CD4-positive, alpha-beta T cell (primary cell): ENCODE measurements at places on chromosomes 1 and 21.

GRCh38 chr1:115065021-115065420, 24.3 kb downstream of the TSPAN2 start:
- H3K27ac ChIP-seq = no peak overlapping the region
- no peak overlapping the region for H3K4me3 ChIP-seq
- H3K36me3 ChIP-seq = no peaks in the 10 kb centered on the region
- DNase-seq = no peak
- peaks cover 41% of the 10 kb centered on the region for H3K4me1 ChIP-seq

DNA sequence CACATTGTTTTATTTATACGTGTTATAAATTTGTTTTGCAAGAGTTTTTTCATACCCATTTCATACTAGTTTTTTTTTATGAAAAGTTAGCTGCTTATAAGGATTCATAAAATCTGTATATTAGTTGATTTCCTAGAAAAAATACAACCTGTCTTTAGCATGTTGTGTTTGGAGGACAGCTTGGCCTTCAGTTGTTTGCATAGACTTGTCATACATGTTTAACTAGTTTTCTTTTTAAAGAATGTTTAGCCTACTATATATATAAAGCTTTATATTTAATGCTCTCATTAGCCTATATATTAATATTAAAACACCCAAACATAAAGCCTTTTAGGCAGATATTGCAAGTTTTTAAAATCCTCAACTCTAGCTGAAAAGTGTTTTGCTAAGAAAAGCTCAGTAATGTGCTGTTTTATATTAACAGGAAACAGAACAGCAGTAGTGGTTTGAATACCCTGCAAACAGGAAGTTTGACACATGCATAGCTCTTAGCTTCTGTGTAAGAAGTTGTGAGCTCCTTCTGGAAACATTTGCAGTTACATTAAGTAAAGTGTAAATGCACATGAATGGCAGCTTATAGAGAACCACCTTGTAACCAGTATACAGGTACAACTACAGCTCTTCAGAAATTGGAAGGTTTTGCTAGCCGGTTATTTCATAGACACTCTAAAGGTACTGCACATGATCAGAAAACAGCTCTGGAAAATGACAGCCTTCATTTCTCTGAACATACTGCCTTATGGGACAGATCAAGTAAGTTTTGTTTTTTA, at the start of gene PRKACB:
PRKACB (plus strand) TSS at position 476 of the 770 bp plus-strand sequence; CDS start at position 567, 91 bp downstream.
- peak within 1 kb of the TSS; percentile 49 for H3K27ac ChIP-seq
- H3K4me1 ChIP-seq = peaks cover 8% of the 10 kb centered on the region
- H3K36me3 ChIP-seq = no peaks in the 10 kb centered on the region
- peak; percentile 76 for DNase-seq
- peak within 1 kb of the TSS; percentile 57 for H3K4me3 ChIP-seq

GRCh38 chr1:27952147-27952546, 7.6 kb upstream of the XKR8 start:
- no peak overlapping the region for H3K4me3 ChIP-seq
- H3K27ac ChIP-seq = no peak overlapping the region
- H3K36me3 ChIP-seq = no peaks in the 10 kb centered on the region
- no peaks in the 10 kb centered on the region for H3K4me1 ChIP-seq
- no peaks in the 10 kb centered on the region for H3K27me3 ChIP-seq
- no peak for DNase-seq

- no peaks in the 10 kb centered on the region for H3K27me3 ChIP-seq
- DNase-seq = no peak
- no peak overlapping the region for H3K4me3 ChIP-seq
- H3K27ac ChIP-seq = no peak overlapping the region
- H3K36me3 ChIP-seq = no peaks in the 10 kb centered on the region
- H3K4me1 ChIP-seq = peaks cover 24% of the 10 kb centered on the region
These were observed 3.6 kb downstream of the FAM89A start for GRCh38 chr1:231036416-231036815.

DNA sequence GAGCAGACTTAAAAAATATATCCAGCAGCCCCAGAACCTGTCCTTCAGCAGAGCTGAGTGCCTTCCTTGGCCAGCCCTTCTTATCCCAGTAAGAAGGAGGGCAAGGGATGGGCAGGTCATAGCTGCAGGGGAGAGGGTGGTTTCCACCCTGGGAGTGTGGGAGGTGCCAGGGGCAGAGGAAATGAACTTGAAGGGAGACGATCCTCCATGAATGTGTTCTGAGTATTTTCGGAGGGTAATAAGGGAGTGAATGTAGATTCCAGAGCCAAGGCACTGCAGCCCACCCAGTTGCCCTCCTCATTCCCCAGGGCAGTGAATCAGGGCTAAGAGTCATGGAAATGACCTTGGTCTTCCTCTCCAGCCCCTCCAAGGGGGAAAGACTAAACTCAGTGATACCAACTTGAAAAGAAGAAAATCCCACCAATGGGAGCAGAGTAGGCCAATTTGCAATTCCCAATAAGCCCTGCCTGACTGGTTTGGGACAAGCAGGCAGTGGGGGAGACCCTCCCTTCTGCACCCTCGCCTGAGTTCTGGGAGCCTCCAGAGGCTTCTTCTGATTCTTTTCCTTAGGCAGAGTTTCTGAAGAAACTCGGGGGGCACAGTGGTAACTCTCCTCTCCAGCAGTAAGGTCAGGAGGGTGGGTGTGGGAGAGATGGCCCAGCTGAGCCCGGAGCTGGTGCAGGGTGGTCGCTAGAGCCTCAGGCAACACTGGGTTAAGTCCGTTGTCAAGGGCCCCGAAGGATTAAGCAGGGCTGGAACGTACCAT, 4.2 kb downstream of the MYOG start:
- no peak for DNase-seq
- no peaks in the 10 kb centered on the region for H3K36me3 ChIP-seq

- H3K4me1 ChIP-seq = peaks cover 6% of the 10 kb centered on the region
- no peak overlapping the region for H3K27ac ChIP-seq
- no peak for DNase-seq
- H3K4me3 ChIP-seq = no peak overlapping the region
These were observed 24.0 kb downstream of the ELAPOR1 start for GRCh38 chr1:109137958-109138357.

GRCh38 chr1:71046891-71047634, 553 bp downstream of the PTGER3 start:
- H3K27me3 ChIP-seq = peaks cover 40% of the 10 kb centered on the region
- DNase-seq = peak; percentile 25
- H3K4me3 ChIP-seq = peak overlapping the region; percentile 55
- no peak overlapping the region for H3K27ac ChIP-seq

GRCh38 chr1:246147524-246148461, 359.3 kb downstream of the SMYD3 start:
- H3K27ac ChIP-seq = no peak overlapping the region
- H3K4me1 ChIP-seq = no peaks in the 10 kb centered on the region
- no peak for DNase-seq
- H3K36me3 ChIP-seq = no peaks in the 10 kb centered on the region

GRCh38 chr1:108758796-108759195, 12.3 kb downstream of the STXBP3 start:
- H3K27ac ChIP-seq = no peak overlapping the region
- H3K4me1 ChIP-seq = no peaks in the 10 kb centered on the region
- no peak for DNase-seq
- H3K4me3 ChIP-seq = no peak overlapping the region
- peaks cover 71% of the 10 kb centered on the region for H3K36me3 ChIP-seq

DNA sequence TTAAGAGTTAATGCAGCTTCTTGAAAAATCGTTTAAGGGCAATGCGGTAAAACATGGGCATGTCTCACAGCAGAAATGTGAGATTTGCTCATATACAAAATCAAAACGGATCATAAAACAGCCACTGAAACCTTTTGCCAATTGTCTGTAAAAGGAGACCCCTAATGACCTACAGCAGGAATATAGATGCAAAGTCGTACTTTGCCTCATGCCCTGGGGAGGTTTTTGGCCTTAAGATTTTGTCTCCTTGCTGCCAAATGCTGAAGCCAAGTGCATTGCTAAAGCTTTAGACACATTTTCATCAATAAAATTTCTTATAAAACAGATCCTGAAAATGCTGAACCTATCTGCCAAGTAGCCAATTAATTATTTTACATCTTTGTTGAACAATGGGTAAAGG, 226.9 kb downstream of the TGFB2 start:
- H3K27me3 ChIP-seq = no peaks in the 10 kb centered on the region
- H3K4me1 ChIP-seq = no peaks in the 10 kb centered on the region
- H3K36me3 ChIP-seq = no peaks in the 10 kb centered on the region
- no peak overlapping the region for H3K27ac ChIP-seq
- no peak for DNase-seq

- H3K36me3 ChIP-seq = no peaks in the 10 kb centered on the region
- H3K4me1 ChIP-seq = no peaks in the 10 kb centered on the region
- H3K4me3 ChIP-seq = no peak overlapping the region
These were observed 398.5 kb upstream of the ADAMTS5 start for GRCh38 chr21:27365394-27365793.

DNA sequence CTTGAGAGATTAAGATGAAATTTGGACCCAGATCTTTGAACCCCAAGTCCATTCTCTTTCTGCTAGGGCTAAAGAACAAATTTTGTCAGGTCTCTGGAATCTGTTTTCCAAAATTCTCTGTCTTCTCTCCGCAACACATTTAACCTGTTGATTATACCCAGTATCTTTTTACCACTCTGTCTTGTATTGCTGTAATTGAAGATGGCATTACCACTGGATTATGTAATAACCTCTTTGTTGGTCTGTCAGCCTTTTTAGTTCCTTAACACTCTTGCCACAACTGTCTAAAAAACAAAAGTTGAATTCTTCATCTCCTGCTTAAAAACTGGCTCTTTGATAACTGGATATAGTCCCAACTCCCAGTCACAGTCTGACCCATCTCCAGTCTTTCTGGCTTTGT, 3.0 kb downstream of the SRP9 start:
- DNase-seq = no peak
- peaks cover 40% of the 10 kb centered on the region for H3K4me1 ChIP-seq
- H3K4me3 ChIP-seq = no peak overlapping the region
- H3K36me3 ChIP-seq = peaks cover 40% of the 10 kb centered on the region

DNA sequence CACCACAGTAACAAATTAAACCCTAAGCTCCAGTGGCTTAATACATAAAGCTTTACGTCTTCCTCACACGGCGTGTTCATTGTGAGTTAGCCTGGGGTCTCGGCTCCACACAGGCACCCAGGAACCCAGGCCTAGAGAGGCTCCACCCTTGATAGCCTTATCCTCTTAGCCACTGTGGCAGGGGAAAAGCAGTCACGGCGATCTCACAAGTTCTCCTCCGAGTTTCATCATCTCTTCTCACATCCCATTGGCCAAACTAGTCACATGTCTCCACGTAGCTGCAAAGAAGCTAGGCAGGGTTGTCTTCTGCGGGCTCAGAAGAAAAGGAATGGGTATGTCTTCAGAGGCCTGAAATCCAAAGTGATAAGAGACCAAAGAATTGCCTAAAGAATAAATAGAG, 122.3 kb upstream of the GRIK3 start:
- H3K4me3 ChIP-seq = no peak overlapping the region
- H3K36me3 ChIP-seq = no peaks in the 10 kb centered on the region
- no peak overlapping the region for H3K27ac ChIP-seq
- no peak for DNase-seq
- H3K4me1 ChIP-seq = no peaks in the 10 kb centered on the region
- peaks cover 2% of the 10 kb centered on the region for H3K27me3 ChIP-seq

DNA sequence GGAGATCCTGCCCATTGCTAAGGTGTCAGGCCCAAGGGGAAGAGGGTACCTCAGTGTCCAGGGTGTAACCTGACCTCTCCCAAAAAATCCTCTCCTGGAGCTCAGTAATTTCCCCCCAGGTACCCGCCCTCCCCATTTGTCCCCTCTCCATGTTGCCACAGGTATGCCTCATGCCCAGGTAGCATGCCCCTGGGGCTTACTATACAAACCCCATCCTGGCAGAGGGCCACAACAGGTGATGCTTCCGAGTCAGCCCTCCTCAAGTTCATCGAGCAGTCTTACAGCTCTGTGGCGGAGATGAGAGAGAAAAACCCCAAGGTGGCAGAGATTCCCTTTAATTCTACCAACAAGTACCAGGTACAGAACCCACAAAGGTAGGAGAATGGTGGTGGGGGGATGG, 15.7 kb downstream of the ATP1A4 start:
- H3K4me3 ChIP-seq = no peak overlapping the region
- H3K27ac ChIP-seq = no peak overlapping the region
- H3K4me1 ChIP-seq = peaks cover 4% of the 10 kb centered on the region
- H3K36me3 ChIP-seq = no peaks in the 10 kb centered on the region
- H3K27me3 ChIP-seq = peaks cover 3% of the 10 kb centered on the region

DNA sequence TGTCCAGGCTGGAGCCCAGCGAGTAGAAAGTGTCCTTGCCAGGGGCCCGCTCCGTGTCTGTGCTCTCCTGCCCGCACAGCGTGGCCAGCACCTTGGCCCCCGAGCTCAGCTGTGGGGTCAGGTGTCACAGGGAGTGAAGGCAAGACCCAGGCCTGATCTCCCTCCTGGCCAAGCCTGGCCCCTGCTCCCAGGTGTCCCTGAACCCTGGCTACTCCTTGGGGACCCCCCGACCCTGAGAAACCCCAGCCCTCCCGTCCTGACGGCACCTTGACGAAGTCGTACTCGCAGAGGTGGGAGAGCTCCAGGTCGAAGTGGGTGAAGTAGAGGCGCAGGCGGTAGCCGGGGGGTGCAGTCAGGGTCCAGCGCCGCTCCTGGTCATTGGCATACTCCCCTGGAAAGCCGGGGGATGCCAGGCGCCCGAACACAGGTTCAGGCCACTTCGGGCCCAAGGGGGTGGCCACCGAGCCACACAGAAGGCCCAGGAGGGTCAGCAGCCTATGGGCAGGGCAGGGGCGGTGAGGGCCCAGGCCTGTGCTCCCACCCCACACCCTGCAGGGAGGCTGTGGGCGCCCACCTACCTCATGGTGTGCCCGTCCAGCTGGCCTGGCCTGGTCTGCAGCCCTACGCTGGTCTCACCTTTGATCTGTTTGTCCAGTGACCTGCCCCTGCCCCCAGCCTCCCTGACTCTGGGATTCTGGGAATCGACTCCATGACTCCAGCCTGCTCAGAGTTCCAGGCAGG, at the start of gene MASP2:
MASP2 (minus strand) TSS at position 615 of the 741 bp plus-strand sequence; CDS start at position 583, 32 bp downstream.
- no peaks in the 10 kb centered on the region for H3K27me3 ChIP-seq
- H3K4me3 ChIP-seq = no peak within 1 kb of the TSS
- H3K36me3 ChIP-seq = no peaks in the 10 kb centered on the region
- DNase-seq = no peak

- no peak for DNase-seq
- peaks cover 12% of the 10 kb centered on the region for H3K4me1 ChIP-seq
- H3K27ac ChIP-seq = no peak overlapping the region
- no peaks in the 10 kb centered on the region for H3K36me3 ChIP-seq
- H3K27me3 ChIP-seq = no peaks in the 10 kb centered on the region
These were observed 44.9 kb downstream of the SYT6 start for GRCh38 chr1:114108751-114109255.

DNA sequence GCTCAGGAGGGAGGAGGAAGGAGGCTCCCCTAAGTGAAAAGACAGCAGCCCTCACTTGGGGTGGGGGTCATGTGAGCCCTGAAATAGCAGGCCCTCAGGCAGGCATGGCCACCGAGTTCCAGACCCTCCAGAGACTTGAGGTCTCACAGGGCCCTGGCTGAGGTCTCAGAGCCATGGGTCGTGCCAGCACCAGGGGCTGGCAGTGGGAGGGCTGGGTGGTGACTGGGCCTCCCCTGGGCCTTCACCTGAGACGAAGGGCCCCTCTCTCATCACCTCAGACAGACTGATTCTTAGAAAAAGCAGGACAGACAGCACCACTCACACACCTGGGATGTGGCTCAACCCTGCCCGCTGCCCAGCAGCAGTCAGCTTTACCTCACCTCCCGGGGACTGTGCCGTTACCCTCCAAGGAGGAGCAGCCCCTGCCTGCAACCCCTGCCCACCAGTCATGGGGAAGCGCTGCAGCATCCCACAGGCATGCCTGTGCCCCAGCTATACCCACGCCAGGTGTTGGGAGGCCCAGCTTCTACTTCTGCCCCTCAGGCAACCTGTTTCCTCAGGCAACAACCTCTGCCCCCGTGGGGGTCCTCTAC, 42.6 kb upstream of the LRP8 start:
- H3K27me3 ChIP-seq = no peaks in the 10 kb centered on the region
- H3K27ac ChIP-seq = no peak overlapping the region
- no peaks in the 10 kb centered on the region for H3K36me3 ChIP-seq
- H3K4me3 ChIP-seq = no peak overlapping the region

GRCh38 chr1:162910161-162910560, 49.2 kb upstream of the CCDC190 start:
- H3K4me3 ChIP-seq = no peak overlapping the region
- no peak for DNase-seq
- H3K27ac ChIP-seq = no peak overlapping the region
